Neural crest cell (in vitro differentiated cells): ENCODE measurements at places on chromosomes 5 and 9. TPM values are rescaled to one million over a fixed set of nuclear protein-coding genes. Genes with fewer than 3 reads are reported as not detected.

DNA sequence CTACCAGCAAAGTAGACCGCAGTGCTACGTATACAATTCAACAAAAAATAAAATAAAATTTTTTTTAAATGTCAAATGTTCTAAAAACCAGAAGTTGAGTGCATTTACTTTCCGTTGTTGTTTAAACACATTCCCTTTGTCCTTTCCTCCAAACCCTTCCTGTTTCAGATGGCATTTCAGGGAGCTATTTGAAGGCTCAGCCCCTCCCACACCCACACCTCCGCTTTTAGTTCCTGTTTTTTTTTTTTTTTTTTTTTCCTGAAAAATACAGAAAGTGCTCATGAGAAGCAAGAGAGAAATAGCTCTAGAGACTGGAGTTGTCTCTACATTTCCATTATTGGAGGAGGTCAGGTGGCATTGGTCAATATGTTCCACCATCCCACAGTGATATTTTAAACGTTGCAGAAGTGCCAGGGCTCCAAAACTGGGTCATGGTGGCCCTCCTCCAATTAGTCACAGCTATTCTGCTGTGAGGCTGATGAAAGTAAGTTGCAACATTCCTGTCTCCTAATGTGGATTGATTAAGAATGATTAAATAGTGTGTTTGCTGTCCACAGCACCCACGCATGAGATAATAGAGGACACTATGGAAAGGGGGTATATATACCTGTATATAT, 106.9 kb downstream of the GABRG2 start:
- no peak for DNase-seq

GRCh38 chr5:37631939-37632338, 207.9 kb downstream of the GDNF start:
- DNase-seq = no peak

GRCh38 chr5:126267438-126267837, 155.8 kb upstream of the GRAMD2B start:
- no peak for DNase-seq

GRCh38 chr5:53613061-53613460, 52.6 kb downstream of the NDUFS4 start:
- no peak for DNase-seq

DNA sequence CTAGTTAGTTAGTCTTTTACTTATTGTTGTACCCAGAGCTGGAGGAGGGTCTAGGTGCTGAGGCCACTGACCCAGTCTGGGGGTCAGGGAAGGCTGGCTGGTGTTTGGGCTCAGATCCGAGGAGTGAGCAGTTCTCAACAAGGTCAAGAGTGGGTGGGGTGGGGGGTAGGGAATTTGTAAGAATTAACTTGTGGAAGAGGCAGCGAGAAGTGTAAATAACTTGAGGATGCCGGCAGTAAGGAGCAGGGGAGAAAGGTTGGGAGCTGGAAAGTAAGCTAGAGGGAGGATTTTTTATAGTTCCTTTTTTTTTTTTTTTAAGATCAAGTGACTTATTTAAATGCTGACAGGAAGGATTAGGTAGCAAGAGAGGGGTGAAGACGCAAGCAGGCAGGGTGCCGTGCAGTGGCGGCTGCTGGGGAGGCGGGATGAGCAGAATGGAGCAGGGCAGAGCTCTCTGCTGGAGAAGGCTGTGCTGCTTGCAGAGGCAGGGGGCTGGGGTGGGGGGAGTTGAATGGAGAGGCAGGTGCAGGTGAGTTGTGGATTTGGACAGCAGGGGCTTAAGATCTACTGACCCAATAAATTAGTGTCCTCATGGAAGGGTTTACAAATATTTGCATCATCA, 35.3 kb upstream of the SMIM32 start:
- DNase-seq = no peak

DNA sequence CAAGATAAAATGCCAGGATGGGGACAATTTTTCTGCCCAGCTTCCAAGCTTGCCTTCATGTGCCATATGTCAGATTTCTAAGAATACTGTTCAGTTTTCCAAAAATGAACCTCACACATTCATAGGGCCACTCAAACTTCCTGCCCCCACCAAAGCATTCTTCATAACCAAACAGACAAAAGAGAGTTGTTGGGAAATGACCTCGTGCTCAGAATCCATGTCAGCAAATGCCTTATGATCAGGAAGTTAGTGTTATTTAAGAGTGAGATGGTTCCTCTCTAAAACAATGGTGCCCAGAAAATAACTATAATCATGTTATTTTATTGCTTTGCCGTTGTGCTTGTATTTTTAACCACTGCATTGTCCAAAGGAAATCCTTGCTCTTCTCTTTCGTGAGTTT, 208.2 kb downstream of the ZNF608 start:
- no peak for DNase-seq

GRCh38 chr9:129558551-129559505, 62.1 kb downstream of the C9orf50 start:
- no peak for DNase-seq

- DNase-seq = no peak
Measured at GRCh38 chr9:69342769-69343168, 17.8 kb downstream of the ENTREP1 start.

GRCh38 chr5:151097820-151098767, 17.3 kb upstream of the TNIP1 start:
- no peak for DNase-seq

- DNase-seq = no peak
Measured at GRCh38 chr5:52760695-52761366, 26.9 kb upstream of the ITGA1 start.

GRCh38 chr5:139808481-139809330, 13.1 kb downstream of the PSD2 start:
- peak; percentile 47 for DNase-seq

DNA sequence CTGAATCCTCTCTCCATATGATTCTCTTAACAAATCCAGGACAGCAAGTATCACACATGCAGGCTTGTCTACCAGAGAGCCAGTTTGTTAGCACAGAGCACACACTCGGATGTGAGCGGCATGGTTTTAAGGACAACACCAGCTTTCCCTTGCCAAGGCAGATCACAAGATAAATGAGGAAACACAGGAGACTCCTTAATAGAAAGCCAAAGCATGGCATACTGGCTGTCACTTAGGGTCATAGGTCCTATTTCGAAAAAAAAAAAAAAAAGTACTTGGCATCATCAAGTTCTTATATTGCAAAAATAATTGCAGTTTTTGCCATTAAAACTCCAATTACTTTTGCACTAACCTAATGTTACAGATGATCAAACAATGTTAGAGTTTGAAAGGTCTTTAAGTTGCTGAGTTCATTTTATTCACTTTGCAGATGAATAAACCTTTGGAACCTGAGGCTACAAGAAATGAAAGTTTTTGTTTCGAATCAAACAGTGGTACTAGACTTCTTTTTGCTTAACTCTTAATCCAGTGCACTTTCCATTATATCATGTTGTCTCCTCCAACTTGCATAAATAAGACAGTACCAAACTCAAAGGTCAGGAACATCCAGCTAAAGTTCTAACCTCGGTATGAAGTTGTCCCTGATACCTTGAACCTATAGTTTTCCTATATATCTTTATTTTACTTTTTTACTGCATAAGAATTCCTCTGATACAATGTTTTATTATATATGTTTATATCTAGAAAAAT, 138.5 kb downstream of the MPDZ start:
- DNase-seq = no peak

DNA sequence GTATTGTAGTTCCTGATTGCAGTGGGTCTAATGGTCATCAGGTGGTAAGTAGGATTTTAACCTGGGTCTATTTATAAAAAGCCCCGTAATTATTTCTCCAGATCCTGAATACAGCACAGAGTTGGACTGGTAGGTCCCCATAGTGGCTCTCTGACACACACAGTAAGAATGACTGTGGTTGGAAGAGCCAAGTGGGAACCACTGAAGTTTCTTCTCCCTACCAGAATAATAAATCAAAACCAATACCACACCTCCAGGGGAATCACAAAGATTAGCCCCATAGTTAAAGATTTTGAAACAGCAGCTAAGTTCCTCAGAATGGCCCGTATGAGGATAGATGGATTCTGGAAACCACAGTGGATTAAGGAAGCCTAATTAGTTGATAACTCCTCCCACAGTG, 68.4 kb upstream of the ZFR start:
- no peak for DNase-seq

DNA sequence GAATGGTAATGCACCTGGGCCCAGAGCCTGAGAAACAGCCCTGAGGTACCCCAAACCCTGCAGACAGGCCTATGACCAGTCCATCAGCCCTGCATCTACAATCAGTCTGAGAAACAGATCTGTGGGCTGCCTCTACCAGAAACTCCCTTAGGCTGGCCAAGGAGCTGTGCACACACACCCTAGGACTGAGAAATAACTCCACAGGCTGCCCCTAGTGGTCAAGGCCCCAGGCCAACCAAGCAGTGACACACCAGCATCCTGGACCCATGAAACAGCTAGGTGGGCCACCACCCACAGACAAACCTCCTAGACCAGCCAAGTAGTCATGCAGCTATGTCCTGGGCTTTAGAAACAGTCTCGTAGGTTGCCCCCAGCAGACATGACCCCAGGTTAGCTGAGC, 253.6 kb upstream of the VLDLR start:
- no peak for DNase-seq

DNA sequence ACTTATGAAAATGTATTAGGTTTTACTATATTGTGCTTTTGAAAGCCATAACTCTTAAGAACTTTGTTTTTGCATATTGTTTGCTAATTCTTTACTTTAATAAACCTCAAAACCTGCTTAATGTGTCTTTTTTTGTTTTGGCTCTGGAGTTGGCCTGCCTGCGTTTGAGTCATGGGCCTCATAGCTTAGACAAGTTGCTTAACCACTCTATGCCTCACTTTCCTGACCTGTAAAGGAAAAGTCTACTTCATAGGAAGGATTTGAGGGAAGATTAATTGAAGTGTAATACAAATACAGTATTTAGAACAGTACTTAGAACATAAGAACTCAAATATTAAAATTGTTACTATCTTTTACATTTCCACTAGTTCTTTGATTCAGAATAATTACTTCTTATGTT, 10.3 kb downstream of the SMIM32 start:
- no peak for DNase-seq

- no peak for DNase-seq
Measured at GRCh38 chr5:175813943-175814630, 57.3 kb upstream of the CPLX2 start.

GRCh38 chr5:1474866-1475543, 29.8 kb upstream of the SLC6A3 start:
- DNase-seq = no peak

GRCh38 chr9:7145361-7146069, 387.7 kb downstream of the KDM4C start:
- no peak for DNase-seq

DNA sequence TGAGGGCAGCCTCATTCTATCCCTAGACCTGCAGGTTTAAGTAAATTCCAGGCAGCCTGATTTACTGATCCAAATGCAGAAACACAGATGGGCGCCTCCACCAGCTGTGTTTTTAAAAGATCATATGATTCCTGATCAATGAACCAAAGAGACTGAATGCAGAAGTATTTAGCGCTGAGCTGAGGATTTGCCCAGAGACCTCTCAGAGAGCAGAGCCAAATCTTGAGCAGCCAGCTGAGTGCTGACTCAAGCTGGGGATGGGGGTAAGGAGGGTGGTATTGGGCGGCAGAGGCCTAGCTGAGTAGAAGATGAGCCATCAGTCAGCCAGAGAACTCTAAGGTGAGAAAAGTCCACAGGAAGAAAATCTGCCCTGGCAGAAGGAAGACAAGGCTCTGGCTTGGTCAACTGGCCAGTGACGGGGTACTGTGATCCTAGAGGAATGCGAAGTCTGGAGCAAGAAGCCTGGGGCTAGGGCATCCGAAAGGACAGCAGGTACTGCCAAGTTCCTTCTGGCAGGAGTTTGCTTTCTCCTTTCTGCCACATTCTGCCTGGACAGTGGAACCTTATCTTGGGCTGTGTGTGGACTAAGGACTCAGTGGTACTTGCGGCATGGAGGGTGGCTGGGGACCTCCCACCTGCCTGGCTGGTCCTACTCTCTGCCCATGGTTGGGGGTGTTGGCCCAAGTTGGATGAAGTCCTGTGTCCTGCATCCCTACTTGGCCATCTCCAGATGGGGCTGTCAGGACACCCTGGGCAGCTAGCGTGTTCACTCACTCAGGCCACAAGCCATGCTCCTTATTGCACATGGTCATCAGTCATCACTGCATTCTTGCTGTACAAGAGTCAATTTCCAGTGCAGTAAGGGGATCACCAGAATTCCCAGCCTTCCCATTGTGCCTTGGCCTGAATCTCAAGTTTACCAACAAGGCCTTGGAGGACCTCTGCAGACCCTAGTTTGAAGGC, 34.5 kb upstream of the CDKN2AIPNL start:
- DNase-seq = no peak

SHROOM1 gene
- total RNA-seq = 5.7 and 6.5 TPM in 2 replicates

SARDH gene
- 4.5 and 4.6 TPM in 2 replicates for total RNA-seq

SEMA6A gene
- 30.0 and 34.0 TPM in 2 replicates for total RNA-seq

SLC46A2 gene
- total RNA-seq = not detected in 2 replicates

RHOBTB3 gene
- total RNA-seq = 62.6 and 66.9 TPM in 2 replicates

OR1Q1 gene
- total RNA-seq = not detected in 2 replicates

PNPLA7 gene
- total RNA-seq = 1.8 and 2.2 TPM in 2 replicates

IL3 gene
- total RNA-seq = not detected in 2 replicates
